Stimulated activated CD4-positive, alpha-beta T cell treated with anti-CD3 and anti-CD28 coated beads, Interleukin-15, amount 100 ng/mL, for 24 hours (primary cell): ENCODE measurements at places on chromosomes 5 and 9.

DNA sequence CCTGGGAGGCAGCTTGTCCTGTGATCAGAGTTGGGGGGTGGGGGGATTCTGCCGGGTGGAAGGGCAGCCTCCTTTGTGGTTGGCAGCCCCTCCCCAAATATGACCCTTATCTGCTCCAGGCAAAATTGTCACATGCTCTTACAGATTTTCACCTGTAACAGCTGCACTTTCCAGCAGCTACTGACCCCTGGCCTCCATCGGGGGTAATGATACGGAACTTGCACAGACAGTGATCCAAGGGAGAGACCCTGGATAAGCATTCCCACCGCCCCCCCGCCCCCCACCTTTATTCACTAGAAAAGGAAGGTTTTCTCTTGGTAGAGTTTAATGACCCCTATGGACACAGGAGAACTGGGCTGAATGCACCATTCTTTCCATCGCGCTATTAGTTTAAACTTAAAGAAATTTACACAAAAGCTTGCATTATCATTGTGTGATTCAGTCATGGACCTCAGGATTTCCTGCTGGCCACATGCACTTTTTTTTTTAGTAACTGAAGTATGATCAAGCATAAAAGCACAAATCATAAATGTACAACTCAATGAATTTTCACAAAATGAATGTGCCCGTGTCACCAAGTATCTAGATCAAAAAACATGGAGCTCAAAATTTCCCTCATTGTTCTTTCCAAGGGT, 10.7 kb upstream of the ZBTB34 start:
- DNase-seq = no peak

DNA sequence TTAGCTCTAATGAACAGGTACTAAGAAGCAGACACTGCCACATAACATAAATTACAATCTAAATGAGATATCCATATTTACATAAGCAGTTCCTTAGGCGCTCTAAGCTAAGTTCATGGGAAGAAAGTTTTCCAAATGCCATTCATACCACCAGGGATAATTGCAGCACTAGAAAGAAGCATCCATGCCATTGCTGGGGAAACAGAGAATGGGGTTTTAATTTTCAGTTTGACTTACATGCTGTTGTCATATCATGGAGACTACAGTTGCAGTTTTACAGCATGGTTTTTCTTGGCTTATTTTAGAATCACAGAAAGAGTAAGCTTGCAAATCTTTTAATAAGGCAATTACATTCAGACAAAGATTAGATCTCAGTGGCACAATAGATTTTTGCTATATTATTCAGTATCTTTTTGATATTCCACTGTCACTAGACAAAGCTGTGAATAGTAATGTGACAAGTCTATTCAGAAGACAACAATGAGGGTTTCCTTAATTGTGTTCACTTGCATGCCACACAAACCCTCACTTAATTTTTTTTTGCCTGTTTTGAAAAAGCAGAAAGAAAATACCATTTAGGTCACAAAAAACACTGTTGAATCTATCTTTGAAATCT, 108.4 kb upstream of the ELAVL2 start:
- no peak for DNase-seq

DNA sequence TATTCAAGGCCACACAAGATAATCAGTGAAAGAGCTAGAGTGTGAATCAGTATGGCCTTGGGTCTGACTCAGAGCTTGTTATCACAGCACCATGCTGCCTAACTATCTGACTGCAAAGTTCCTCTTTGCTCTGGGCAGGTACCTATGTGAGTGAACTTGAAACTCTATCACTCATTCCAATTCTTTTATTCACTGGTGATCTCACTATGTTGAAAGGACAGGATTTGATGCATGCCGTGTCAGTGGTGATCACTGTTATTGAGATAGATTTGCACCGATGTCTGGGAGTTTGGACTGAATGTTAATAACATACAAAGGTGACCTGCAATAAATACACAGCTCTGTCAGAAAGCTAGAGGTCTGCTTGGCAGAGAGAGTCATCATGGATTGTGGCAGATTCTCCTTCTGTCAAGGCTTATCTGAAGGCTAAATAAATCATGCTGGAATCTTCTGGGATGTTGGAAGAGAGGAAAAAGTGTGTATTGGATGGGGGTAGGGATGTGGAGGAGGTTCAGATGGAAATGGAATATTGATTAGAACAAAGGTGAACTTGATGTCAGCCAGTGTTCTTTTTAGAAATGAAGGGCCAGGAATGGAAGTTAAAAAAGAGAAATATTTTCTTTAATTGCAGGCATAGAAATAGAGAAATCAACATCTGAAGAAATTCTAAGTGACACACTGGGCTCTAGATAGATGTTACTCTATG, 91.8 kb upstream of the TNC start:
- peak; percentile 34 for DNase-seq

- DNase-seq = no peak
Observed at GRCh38 chr5:142605611-142606010, 80.3 kb downstream of the FGF1 start.

DNA sequence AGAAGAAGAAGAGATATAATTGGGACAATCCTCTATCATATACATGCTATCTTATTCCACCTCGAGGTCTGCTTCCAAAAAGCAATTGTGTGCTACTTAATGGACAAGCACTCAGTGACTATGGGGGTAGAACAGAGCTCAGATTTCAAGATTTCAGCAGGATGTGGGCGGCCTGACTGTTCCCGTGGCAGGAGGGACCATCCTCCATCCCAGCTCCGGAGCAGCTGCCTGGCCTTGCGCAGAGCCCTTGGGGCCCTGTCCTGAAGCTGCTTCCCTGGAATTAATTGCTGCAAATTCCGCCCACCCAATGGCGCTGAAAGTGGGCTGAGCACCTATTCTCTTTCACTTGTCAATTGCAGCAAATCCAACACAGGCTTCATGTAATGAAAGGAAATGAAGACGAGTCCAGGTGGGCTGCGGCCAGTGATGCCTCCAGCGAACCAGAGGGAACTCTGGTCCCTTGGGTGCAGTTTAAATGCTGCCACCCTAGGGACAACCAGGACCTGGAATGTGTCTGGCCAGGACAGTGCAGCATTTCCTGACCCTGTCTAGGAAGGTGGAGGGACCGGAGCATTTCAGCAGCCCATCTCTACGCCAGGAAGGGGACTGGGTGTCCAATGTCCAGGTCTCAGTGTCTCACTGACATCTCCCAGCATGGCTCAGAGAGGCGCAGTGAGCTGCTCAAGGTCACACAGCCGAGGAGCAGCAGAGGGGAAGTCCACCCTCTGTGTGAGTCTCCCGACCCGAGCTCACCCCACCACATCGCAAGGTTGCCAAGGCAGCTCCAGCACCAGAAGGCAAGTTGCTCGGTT, 50.5 kb upstream of the FCN1 start:
- no peak for DNase-seq

- no peak for DNase-seq
Observed at GRCh38 chr5:103424026-103424425, 138.6 kb downstream of the NUDT12 start.

DNA sequence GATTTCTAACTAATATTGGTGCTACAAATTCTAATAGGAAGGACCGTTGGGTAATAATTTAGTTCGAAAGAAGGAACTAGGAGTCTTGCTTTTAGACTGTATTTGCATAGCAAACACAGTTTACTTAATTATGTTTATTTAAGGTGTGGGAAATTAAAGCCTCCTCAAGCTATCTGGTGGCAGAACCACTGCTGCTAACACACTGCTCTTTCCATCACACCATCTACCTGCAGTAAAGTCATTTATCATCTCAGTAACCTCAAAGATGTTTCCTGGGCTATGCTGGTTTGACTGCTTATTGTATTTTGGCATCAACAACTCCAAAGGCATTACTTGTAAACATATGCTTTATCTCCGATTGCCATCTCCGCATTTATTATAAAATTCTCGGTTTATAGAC, 114.3 kb downstream of the DEPDC1B start:
- DNase-seq = no peak

DNA sequence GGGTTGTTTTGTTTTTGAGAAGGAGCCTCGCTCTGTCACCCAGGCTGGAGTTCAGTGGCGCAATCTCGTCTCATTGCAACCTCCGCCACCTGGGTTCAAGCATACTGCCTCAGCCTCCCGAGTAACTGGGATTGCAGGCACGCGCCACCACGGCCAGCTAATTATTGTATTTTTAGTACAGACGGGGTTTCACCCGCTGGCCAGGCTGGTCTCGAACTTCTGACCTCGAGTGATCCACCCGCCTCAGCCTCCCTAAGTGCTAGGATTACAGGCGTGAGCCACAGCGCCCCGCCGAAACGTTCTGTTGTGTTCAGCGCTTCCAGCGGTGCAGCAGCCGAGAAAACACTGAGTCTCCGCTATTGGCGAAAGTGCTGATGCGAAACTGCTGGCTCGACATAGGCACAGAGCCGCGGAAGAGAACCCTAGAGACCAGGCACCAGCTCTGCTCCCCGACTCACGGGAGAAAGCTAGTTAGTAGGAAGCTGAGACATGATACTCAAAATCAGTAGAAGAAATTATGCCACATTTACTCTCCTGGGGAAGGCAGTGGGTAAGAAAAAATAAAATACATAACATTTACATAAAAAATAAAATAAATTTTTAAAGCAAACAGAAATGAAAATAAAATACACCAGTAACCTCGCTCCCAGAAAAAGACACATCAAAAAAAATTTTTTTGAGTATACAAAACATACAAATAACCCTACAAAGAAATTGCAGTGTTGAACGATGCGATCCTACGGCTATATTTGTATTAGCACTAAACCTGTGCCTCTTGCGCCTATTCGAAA, 31.6 kb downstream of the ANXA2R start:
- peak; percentile 93 for DNase-seq

GRCh38 chr5:169943026-169943425, 37.3 kb downstream of the INSYN2B start:
- no peak for DNase-seq

- DNase-seq = no peak
Observed at GRCh38 chr5:27191786-27192510, 153.6 kb upstream of the CDH9 start.

DNA sequence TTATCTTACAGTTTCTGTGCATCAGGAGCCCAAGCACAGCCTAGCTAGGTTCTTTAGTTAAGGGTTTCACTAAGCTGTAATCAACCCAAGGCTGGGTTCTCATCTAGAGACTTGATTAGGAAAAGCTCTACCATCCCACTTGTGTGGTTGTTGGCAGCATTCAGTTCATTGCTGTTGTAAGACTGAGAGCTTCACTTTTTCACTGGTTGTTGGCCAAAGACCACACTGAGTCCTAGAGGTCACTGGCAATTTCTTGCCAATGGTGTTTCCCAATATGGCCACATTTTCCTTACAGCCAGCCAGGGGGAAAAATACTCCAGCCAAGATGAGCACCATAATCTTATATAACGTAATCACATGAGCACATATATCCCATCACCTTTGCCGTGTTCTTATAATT, 74.3 kb downstream of the SMIM15 start:
- DNase-seq = no peak

GRCh38 chr9:136255166-136255538, 9.5 kb upstream of the QSOX2 start:
- DNase-seq = peak; percentile 29

DNA sequence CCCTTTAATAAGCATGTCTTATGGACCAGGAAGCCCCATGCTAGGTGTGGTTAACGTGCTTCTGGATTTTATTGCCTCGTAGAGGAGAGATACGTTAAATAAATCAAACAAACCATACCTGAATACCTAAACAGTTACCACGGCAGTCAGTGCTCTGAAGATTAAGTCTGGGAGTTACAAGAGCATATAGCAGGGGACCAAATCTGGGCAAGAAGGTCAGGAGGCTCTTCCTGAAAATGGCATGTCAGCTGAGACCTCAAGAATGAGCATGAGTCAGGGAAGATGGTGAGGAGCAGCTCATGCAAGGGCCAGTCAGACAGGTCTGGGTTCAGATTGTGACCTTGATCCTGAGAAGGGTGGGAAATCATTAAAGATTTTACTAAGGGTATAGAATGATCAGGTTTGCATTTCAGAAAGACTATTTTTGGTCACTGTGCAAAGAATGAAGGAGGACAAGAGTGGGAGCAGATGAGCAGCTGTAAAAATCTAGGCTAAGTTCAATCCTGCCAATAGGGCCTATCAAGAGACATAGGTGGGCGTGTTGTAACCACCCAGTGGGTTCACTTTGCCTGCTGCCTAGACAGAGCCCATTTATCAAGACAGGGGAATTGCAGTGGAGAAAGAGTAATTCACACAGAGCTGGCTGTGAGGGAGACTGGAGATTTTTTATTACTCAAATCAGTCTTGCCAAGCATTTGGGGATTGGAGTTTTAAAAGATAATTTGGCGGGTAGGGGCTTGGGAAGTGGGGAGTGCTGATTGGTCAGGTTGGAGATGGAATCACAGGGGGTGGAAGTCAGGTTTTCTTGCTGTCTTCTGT, 4.8 kb upstream of the ZNF366 start:
- no peak for DNase-seq

- no peak for DNase-seq
Observed at GRCh38 chr5:55750063-55750462, 12.2 kb downstream of the DDX4 start.

GRCh38 chr5:67198917-67199316, 2.3 kb upstream of the CD180 start:
- no peak for DNase-seq

- DNase-seq = no peak
Observed at GRCh38 chr9:91033270-91033669, 231.7 kb downstream of the SYK start.
